ENCODE measurements at places on chromosomes 1 and 21.

DNA sequence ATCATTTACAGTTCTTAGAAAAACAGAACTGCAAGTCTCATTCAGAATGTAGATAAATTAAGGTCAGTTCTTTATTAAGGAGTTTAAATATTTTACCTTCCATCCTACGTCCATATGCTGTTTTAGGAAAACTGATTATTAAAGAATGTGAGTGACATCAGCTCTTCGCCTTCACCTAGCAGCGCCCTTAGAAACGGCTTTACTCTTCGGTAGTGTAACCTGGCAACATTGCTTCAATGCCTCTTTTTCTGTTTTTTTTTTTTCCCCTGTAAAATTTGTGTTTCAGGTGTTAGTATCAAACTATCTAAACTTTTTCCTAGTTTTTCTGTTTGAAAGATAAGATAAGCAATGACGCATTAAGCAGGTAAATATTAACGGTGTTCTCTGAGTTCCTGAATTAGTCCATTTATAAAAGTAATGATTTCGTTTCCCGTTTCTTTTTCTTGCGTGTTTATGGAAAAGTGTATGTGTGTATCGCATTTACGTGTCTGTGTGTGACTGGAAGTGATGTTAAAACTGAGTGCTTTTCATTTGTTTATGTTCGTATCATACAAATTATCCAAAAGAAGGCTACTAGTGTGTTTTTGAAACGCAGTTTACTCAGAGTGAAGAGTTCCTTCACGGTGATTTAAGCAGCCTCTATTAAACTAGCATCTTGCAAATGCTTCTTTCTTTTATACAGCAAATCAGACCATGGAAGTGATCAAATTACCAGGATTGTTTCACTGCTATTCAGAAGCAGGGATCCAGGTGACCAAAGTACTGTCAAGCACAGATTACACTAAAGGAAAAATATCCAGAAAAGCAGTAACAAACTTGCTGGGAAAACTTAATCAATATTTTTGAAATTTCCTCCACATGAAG, 139.0 kb downstream of the SDCCAG8 start:
- no peak for DNase-seq

DNA sequence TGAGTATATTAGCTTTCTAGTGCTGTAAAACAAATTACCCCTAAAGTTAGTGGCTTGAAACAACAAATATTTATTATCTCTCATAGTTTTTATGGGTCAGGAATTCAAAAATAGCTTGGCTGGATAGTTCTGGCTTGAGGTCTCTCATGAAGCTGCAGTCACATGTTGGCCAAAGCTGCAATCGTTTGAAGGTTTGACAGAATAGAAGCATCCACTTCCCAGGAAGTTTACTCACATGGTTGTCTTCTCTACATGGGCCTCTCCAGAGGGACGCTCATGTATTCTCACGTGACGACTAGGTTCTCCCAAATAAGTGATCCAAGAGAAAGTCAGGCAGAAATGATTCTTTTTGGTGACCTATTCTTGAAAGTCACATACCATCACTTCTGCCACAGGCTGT, 99.1 kb downstream of the NIBAN1 start:
- DNase-seq: no peak

DNA sequence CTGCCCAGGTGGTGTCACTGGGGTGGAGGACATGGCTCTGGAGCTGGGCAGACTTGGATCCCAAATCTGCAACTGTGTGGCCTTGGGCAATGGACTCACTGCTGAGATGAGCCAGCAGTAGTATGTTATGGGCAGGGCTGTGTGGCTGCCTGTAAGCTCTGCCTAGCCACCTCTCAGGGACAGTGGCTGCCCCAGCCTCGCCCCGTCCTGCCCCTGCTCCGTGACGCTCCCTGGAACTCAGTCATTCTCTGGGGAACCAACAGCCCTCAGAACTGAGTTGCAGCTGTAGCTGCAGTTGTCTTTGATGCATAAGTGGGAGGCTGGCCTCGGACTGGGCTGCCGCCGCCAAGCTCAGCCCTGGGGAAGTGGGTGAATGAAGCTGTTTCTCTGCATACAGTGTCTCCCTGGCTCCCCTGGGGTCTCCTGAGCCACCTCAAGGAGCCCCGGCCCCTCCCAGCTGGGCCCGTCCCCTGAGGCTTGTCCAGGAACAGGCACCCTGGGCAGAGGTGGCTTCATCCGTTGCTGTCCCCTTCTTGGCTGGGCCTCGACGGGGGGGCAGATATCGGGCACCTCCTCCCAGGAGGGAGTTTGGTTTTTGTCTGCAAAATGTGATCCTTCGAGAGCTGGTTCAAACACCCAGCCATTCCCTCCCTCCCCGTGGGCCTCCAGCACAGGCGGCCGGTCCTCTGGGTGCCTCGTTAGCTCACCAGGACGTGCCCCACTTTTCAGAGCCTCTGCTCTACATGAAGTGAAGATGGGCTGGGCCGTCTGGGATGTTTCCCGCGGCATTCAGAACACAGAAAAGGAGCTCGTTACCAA, 26.2 kb upstream of the PLCH2 start:
- no peak for DNase-seq

DNA sequence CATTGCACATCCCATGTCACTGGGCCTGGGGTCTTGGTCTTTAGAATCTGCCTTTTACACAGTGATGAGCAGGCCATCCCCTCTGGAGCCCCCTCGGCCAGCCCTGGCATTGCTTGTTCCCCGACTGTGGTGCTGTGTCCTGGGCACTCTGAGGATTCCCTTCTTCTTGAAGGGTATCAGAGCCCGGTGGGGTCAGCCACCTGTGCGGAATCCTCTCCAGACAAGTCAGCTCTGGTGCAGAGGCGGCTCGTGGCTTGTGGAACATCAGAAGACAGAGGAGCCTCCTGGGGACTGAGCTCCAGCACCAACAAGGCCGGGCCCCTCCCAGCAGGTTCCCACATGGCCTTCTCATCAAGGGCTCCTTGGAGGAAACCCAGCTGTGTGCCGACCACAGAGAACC, 57.9 kb upstream of the AJAP1 start:
- DNase-seq: no peak

DNA sequence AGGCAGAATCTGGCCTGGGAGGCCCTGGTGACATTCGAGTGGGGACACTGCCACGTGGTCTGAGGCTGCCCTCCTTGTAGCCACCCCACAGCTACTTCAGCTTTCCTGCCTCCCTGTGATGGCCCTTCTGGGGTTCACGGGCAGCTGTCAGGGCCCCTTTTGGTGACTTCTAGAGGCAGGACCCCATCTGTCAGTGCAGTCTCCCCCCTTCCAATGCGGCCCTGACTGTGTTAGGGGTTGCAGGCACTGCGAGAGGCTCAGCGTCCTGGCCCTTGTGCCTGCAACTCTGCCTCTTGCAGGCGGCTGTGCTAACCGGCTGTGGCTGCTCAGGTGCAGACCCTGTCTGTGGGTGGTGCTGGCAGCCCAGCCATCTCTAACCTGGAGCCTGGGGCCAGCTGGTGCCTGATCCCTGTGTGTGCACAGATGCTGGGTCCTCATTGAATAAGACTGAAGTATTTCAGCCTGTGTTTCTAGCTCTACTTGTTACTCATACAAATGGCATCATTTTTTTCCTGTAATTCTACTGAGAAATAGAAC, 62.2 kb downstream of the S100B start:
- no peak for DNase-seq

GRCh38 chr1:28339551-28339950, 10.7 kb downstream of the MED18 start:
- no peak for DNase-seq

GRCh38 chr1:206748348-206749030, 22.1 kb upstream of the IL19 start:
- no peak for DNase-seq

GRCh38 chr1:228364068-228364705, 42.4 kb downstream of the TRIM11 start:
- DNase-seq: no peak

GRCh38 chr1:234893725-234894630, 234.7 kb downstream of the TOMM20 start:
- peak; percentile 25 for DNase-seq
